T-cell (primary cell): ENCODE measurements at places on chromosomes 7 and 10. TPM values are rescaled to one million over a fixed set of nuclear protein-coding genes. Genes with fewer than 3 reads are reported as not detected.

- DNase-seq = no peak
Observed at GRCh38 chr7:93544691-93545090, 29.8 kb downstream of the CALCR start.

DNA sequence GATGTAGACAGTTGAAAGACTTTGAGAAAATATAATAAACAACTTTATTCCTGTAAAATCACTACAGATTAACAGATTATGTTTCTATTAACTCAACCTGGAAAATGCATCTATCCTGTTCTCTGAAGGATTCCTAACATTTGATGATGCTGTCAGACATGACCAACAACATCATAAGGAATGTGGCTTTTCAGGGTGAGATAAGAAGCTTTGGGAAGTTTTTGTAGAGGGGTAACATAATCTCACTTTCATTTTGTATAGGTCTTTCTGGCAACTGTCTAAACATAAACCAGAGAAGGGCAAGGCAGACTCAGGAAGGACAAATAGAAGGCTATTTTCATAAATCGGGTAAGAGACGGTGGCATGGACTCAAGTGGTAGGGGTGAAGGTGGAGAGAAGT is 112.2 kb downstream of the TES start:
- no peak for DNase-seq

GRCh38 chr7:113715981-113716856 is 202.6 kb downstream of the PPP1R3A start:
- no peak for DNase-seq

- DNase-seq = no peak
Observed at GRCh38 chr7:107768263-107768662, 24.3 kb downstream of the CBLL1 start.

The RNF32 gene
- not detected for total RNA-seq

The CCDC172 gene
- total RNA-seq = not detected
